Activated naive CD4-positive, alpha-beta T cell treated with anti-CD3 and anti-CD28 coated beads, Interleukin-2, amount 10 ng/mL, durations not matched to agents 7 days and 5 days (primary cell): ENCODE measurements at places on chromosomes 16 and 17.

DNA sequence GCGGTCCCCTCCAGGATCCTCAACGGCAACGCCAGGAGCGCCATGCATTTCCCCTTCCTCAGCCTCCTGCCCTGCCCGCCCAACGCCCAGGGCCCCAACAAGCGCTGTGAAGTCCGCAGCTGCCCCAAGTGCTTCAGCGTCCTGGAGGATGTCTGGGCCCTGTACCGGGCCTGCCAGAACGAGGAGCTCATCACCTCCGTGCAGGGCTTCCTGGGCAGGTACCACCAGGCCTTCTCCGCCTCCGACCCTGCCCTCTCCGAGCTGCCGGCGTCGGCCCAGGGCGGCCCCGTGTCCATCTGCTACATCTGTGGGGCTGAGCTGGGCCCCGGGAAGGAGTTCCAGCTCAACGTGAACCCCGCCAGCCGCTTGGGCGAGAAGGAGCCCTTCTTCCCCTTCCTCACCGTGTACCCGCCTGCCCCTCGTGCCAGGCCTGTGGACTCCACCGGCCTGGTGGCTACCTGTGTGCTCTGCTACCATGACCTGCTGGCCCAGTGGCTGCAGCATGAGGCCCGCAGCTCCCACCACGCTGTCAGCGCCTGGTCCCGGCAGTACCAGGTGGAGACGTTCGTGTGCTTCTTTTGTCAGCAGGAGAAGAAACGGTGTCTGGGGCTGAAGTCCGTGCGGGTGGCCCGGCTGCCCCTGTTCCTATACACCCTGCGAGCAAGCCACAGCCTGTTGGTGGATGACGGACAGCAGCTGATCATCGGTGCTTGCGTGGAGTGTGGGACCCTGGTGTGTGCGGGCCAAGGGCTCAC is 58.9 kb upstream of the CIBAR2 start:
- no peak for DNase-seq

DNA sequence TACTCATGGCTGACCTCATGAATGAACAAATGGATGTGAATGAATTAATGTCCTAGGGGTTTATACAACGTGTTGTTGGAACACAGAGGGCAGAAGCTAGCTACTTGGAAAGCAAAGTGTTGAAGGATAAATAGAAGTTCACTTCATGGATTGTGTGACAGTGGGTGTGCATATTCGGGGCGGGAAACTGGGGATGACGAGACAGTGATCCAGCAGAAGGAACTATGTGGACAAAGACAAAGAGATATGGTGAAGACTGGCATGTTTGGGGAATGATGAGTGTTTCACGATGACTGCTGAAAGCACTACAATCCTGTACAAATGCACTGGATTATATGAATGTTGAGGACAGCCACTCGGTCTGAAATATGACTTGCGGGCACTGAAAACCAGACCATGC is 250.5 kb upstream of the C16orf82 start:
- no peak for DNase-seq

- DNase-seq, result no peak
Measured at GRCh38 chr17:28620010-28620409, 6.0 kb upstream of the RSKR start.

GRCh38 chr16:24297375-24297774 is 41.2 kb downstream of the CACNG3 start:
- DNase-seq, result no peak

GRCh38 chr16:72791786-72792185 is 256.1 kb downstream of the ZFHX3 start:
- no peak for DNase-seq

GRCh38 chr17:16935786-16936185 is 36.1 kb downstream of the TNFRSF13B start:
- no peak for DNase-seq
